Stimulated activated CD4-positive, alpha-beta T cell treated with anti-CD3 and anti-CD28 coated beads, TNF-alpha, amount 100 ng/mL, for 1 hour (primary cell): ENCODE measurements at places on chromosomes 11 and 22.
A peak's percentile ranks its signal among the peaks of the same experiment; 100 is the strongest.

DNA sequence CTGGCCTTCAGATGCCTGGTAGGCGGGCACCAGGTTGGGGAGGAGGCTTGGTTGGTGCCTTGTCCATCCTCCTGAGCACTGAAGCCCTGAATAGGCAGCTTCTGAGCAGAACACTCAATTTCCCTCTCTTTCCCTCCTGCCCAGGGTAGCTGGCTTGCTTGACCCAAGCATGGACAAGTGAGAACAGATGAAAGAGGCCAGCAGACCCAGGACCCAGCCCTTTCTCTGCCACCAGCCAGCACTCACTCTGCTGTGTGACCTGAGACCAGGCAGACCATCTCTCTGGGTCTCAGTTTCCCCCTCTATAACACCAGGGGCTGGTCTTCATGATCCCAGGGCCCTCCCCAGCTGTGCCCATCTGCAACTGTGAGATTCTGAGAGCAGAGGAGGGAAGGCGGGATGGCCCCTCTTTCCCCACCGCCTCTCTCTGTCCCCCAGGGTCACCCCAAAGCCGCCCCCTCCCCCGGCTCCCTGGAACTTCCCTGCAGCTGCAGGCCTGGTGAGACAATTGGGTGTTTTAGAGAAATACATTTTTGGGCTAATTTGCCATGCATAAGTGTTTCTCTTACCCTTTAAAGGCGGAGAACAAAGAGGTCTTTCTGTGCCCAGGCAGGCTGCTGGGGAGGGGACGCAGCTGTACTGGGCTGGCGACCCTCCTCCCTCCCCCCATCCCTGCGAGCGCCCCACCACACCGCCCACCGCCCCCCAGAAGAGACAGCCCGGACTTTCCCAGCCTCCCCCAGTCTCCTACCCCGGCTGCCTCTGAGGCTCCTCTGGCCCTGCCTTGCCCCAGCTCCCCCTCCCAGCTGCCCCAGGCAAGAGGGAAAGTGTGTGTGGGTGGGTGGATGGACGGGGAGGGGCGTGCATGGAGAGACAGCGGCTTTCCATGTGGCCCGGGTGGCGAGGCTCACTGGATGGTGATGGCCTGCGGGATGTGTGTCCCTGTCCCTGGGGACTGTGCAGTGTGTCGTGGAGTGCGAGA, 30.8 kb upstream of the PICK1 start:
- DNase-seq = no peak

DNA sequence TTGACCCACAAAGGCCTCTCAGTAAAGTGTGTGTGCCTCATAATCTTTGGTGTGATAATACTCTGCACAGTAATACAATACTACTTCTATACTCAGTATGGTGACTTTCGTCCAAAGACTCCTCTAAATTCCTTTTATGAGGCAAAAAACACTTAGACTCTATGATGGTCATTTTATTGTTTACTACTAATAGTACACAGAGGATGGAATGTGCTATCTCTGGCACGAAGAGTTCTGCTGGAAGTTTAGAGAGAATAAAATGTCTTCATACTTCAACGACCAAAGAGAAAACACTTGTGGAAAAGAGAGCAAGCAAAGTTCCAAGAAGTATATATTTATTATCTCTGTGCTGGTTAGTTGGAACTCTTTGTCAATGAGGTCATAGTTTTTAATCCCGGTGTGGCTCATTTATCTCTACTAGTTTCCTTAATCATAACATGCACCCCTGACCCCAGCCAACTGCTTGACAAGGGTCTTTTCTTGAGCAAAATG, 7.5 kb upstream of the CSTF3 start:
- DNase-seq = no peak

GRCh38 chr22:36149441-36149840, 11.1 kb downstream of the APOL3 start:
- no peak for DNase-seq

DNA sequence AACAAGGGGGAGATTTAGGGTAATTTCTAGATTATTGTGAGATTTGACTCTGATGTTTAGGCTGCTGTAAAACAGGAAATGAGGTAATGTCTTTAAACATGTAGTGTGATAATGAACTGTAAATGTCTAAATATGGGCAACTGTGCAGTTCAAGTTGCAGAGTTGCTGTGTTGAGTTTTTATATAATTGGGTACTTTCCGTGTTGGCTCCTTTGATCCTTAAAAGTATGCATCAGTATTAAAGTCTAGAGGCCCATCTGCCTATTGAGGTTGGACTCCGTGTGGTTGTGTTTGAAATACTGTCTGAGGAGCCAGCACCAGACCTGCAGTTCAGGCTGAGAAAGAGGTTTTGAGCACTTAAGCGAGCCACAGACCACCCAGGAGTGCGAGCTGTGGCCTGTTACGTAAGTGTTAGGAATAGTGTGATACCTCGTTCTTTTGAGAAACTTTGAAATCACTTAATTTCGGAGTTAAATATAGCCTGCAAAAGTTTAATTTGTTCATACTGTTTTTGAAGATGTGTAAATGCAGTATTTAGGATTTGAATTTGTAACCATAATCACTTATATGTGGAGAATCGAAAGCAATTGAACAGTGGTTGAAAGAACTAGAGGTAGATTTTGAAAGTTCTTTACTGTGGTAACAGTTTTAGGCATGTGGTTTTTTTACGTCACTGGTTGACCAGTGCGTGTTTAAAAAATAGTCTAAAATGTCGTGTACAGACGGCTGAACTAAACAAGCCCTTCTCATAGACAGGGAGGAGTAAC, 9.0 kb downstream of the FAM118A start:
- DNase-seq = no peak

DNA sequence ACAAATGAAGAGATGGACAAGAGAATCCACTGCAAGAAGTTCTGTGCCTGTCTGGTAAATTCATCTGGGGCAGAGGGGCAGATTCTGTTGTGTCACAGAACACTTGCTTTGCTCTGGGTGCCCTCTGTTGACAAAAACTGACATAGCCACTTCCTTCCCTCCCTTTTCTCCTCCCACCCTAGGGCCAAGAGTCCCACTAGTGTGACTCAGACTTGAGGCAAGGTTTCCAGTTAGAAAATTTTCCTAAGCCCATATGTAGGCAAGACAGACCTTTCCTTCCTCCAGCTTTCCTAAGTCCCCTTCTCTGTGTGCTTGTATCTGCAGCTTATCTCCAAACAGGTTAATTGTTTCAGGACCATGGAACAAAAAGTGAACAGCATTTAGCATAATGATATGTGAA, 106.8 kb downstream of the RBFOX2 start:
- peak; percentile 2 for DNase-seq

DNA sequence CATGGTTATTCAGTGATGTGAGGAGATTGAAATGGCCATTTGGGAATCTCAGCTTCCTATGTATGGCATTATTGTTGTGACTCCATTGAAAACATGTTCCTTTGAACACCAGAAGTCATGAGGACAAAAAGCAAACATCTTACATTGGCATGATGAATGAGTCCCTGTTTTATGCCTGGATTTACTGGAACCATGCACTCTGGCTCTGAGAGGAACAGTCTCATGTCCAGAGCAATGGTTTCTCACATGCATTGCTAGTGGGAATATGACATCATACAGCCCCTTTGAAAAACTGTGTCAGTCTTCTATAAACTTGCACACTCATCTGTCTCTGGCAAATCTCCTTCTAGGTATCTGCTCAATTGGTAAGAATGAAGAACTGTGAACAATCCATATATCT, 3.4 kb upstream of the KDM4F start:
- DNase-seq = no peak

DNA sequence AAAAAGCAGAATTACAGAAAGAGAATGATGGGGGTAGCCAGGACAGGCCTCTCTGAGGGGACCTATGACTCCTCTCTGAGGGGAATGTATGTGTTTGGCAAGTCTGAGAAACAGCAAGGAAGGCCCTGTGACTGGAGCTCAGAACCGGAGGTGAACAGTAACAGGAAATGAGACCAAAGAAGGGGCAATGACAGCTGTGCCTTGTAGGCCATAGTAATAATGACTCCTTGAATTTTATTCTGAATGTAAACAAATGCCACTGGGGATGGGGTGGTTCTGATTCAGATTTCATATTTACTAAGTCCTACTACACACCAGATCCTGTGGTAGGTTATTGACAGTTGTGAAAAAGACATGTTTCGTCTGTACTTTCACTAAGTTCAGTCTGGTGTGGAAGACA, 52.8 kb upstream of the APOA1 start:
- DNase-seq = no peak
